Stromal cell of bone marrow (primary cell): ENCODE measurements at places on chromosomes 3 and 15.

DNA sequence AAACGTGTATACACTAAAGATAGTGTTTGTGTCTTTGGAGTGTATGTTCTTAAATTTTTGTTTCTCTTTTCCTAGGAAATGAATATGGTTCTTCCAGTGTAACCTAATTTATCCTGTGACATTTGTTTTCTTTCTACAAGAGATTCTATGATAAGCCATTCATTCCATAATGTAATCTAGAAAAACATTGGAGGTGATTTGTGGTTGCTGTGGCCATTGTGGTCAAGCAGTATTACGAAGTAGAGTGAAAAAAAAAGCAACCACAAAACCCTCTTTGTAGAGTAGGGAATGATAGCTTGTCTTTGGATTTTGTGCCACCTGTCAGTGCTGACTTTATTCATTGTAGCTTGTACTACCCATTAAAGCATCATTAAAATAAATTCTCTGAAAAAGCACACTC, 1209.6 kb downstream of the ZPLD1 start:
- DNase-seq = no peak

GRCh38 chr3:51385621-51386091, 565 bp downstream of the MANF start:
- no peak for DNase-seq

- peak; percentile 33 for DNase-seq
Observed at GRCh38 chr3:126373682-126374601, 16.7 kb upstream of the KLF15 start.

DNA sequence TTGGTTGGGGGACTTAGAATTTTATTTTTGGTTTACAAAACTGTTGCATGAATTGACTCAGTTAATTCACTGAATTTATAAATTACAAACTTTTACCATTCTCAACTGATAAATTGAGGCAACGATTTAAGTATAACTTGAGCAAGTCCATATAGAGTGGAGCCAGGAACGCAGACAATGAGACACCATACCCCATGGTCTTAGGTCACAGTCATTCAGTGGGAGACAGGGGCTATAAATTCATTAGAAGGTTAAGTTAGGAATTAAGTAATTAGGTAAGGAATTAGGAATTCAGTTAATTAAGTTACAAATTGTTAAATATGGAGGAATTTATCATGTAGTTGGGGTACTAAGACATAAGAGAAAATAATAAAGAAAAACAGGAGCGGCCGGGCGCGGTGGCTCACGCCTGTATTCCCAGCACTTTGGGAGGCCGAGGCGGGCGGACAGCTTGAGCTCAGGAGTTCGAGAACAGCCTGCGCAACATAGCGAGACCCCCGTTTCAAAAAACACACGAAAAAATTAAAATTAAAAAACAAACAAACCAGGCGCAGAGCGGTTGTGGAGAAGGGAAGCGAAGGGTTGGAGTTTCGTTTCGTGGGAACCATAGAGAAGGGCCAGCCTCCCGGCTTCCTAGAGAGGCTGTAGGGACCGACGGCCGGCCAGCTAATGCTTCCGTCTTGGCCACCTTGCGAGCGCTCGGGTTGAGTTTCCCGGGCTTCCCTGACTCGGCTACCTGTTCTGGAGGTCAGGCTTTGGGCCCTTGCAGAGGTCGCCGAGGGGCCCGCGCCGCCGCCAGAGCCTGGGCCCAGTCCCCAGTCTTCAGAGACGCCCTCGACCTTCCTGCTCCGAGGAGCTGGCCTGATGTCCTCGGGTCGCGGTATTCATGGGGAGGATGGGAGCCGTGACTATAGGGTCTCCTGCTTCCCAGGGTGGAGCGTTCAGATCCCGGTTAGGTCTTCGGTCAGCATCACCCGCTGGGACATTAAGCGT, at the start of gene ZNF619:
TSS of gene ZNF619 (plus strand) at position 645 of the 993 bp plus-strand sequence. CDS start 858 bp downstream, outside the sequence.
- peak; percentile 61 for DNase-seq

GRCh38 chr3:5047764-5048419, 68.7 kb downstream of the BHLHE40 start:
- no peak for DNase-seq

GRCh38 chr3:120641696-120642246, 40.3 kb downstream of the HGD start:
- DNase-seq = peak; percentile 23

GRCh38 chr3:30672959-30673358, 66.6 kb downstream of the TGFBR2 start:
- DNase-seq = no peak

DNA sequence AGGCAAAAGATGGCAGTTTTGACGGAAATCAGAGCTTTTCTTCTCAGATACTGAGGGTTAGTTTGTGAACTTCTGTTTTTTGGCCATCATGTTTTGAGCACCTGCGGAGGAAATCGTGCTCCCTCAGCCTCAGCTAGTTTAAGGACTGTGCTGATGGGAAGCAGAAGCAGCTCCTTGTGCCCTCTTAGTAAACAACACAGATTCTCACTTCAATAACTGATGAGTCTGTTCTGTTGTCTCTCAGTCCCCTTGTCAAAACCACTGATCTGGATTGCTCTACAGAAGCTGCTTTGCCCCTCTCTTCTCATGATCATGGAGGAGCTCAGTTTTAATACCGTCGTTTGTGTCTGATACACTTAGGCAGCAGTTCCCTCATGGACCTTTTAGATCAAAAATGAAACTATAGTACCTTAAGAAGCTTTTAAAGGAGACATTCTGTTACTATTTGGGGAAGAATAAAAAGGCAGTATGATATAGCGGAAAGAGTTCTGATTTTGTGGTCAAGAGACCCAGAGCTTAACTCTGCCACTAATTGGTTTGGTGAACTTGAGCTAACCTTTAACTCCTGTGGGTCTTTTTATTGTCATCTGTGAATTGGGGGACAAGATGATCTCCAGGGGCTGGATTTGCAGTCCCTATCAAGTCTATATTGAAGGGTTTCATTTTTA, 152.6 kb downstream of the BBX start:
- no peak for DNase-seq

- no peak for DNase-seq
Observed at GRCh38 chr3:74281705-74282104, 332.8 kb downstream of the CNTN3 start.

DNA sequence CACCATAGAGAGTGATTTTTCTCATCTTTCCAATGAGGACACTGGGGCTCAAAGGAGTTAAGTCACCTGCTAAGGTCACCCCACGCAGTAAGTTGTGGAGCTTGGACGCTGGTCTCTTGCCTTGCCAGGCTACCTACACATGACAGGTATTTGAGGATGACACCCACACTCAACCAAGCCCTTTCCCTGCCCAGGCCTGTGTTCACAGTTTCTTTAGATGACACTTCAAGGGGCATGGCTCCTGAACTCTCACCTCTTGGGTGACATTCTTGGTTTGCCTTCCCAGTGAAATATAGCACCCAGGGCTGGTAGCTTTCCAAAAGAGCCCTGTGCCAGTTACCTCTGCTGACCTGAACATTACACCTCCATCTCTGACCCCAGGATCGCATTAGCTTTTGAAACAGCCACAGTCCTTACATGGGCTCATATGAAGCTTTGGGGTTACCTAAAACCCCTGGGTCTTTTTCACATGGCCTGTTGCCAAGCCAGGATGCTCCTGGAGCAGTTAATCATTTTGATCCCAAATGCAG, 148.0 kb downstream of the RPLP1 start:
- no peak for DNase-seq

GRCh38 chr15:91496754-91497691, 356.5 kb upstream of the SLCO3A1 start:
- DNase-seq = no peak

DNA sequence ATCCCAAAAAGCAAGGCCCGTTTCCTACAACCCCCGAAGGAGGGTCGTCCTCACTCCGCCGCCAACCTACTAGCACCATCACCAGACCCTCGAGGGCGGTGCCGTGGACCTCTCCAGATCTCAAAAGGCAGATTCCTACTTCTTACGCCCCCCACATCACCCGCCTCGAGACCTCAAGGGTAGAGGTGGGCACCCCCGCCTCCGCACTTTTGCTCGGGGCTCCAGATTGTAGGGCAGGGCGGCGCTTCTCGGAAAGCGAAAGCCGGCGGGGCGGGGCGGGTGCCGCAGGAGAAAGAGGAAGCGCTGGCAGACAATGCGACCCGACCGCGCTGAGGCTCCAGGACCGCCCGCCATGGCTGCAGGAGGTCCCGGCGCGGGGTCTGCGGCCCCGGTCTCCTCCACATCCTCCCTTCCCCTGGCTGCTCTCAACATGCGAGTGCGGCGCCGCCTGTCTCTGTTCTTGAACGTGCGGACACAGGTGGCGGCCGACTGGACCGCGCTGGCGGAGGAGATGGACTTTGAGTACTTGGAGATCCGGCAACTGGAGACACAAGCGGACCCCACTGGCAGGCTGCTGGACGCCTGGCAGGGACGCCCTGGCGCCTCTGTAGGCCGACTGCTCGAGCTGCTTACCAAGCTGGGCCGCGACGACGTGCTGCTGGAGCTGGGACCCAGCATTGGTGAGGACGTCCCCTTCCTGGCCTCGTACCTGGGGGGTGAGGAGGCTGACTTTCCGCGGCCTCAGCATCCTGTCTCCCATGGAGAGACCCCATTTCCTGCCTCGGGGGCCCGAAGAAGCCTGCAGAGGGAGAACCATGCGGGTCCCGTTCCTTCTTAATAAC, at the start of gene MYD88:
TSS of gene MYD88 (plus strand) at position 313 of the 842 bp plus-strand sequence. CDS start at position 353, 40 bp downstream.
- DNase-seq = peak; percentile 29

GRCh38 chr3:79125313-79125984, 642.3 kb downstream of the ROBO1 start:
- DNase-seq = no peak

- peak; percentile 80 for DNase-seq
Observed at GRCh38 chr3:36477655-36478054, 97.4 kb downstream of the STAC start.

GRCh38 chr3:122555275-122556071, 8.6 kb downstream of the PARP9 start:
- DNase-seq = no peak

DNA sequence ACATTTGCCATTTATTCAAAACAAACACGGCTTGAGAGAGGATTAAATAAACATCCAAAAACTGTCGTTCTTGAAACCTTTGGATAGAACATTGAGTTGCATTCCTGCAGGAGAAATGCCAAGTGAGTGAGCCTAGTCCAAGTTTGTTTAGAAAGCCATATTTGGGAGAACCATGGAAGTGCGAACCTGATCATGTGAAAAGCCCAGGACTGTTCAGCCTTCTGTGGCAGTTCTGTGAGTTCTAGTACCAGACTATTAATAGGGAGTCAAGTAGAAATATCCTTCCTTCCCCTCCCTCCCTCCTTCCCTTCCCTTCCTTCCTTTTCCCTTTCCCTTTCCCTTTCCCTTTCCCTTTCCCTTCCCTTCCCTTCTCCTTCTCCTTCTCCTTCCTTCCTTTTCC, 470.4 kb downstream of the LPP start:
- no peak for DNase-seq

GRCh38 chr3:54671511-54671910, 256.3 kb downstream of the LRTM1 start:
- no peak for DNase-seq

GRCh38 chr3:196186651-196187573, 24.3 kb downstream of the ZDHHC19 start:
- DNase-seq = no peak

DNA sequence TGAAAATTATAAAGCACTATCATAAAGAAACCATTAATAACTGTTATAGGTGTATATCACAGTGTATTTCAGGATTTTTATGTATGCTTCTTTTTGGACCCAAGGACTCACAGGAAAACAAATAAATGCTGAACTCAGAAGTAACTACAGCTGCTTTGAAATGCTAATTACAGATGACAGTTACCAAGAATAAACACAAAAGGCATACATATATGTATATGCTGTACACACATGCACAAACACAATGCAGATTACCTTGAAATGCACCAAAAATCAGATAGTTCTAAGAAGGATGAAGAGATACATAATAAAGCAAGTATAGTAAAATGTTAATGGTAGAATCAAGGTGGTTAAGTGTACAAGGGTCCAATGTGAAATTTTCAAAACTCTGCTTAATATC, 52.2 kb downstream of the ZNF280D start:
- no peak for DNase-seq

- no peak for DNase-seq
Observed at GRCh38 chr3:73393005-73393404, 231.7 kb downstream of the PDZRN3 start.

DNA sequence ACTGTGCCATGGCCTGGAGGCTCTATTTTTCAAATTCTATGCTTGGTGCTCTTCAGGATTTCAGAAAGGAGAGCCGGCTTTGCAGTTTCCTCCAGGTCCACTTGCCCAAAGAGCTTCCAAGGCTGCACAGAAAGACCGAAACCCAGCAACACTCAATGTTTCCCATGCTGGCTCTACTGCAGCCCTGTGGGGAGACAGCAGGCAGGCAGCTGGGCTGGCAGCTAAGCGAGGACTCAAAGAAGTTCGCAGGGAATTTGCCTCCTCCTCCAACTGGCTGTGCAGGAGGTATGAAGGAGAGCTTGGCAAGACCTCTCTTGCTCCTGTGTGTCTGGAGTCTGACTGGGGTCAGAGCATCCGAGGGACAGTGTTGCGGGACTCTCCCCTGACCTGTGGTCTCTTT, 17.4 kb upstream of the ITGA11 start:
- no peak for DNase-seq

GRCh38 chr15:97994236-97994635, 33.7 kb downstream of the ARRDC4 start:
- no peak for DNase-seq
